ENCODE measurements at places on chromosomes 16 and 17. TPM values are rescaled to one million over a fixed set of nuclear protein-coding genes. Genes with fewer than 3 reads are reported as not detected.

Gene DUS1L
- total RNA-seq, result 81.2 TPM

DNA sequence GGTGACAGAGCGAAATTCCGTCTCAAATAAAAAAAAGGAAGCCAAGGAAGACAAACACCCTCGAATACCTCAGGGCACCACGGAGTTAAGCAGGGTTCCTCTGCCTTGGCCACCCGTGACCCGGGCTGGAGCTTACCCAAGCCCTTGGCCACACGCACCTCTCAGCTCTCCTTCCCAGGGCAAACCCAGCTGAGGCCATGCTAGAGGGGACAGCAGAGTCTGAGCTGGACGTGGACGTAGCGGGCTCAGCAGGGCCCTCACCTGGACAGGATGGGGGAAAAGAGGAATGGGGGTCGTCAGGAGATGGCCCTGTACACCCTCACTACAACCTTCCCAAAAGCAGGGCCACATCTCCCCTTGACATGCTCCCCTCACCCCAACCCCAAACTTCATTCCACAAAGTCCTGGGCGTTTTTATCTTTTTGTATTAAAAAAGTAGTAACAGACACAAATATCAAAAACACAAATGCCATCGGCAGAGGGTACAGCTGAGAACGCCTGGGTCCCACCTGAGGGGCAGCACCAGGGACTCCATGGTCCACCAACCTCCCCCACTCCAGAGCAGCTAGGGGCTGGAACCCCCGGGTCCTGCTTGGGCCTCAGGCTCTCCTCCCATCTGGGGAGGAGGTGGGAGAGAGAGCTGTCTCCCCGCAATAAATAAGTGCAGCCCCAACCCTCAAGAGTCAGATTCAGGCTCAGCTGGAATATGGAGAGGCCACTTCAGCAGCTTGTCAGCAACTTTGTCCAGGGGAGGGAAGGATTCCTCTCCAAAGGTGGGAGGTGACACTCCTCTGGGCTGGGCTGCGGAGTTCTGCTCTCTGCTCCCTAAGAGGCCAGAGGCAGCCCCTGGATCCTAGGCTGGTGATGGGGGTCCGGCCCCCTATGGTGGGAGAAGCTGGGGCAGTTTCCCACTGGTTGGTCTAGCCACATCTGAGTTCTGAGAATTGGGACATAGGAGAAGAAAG, 11.9 kb downstream of the PER1 start:
- peak; percentile 92 for DNase-seq

GRCh38 chr17:73423159-73423715, 111.4 kb upstream of the CDC42EP4 start:
- no peak for DNase-seq

GRCh38 chr17:11880714-11881113, 116.6 kb downstream of the ZNF18 start:
- DNase-seq, result no peak

- DNase-seq, result no peak
These were observed 3.9 kb upstream of the KRT15 start for GRCh38 chr17:41522301-41523224.

Gene GPRC5B
- total RNA-seq, result 5.0 TPM

Data from lower leg skin (tissue), 4 donors.